Astrocyte of the cerebellum (primary cell): ENCODE measurements at places on chromosomes 6 and 20.

- DNase-seq: no peak
Measured at GRCh38 chr6:153503810-153504209, 372.7 kb upstream of the RGS17 start.

GRCh38 chr6:23953976-23954375, 172.0 kb upstream of the NRSN1 start:
- no peak for DNase-seq

DNA sequence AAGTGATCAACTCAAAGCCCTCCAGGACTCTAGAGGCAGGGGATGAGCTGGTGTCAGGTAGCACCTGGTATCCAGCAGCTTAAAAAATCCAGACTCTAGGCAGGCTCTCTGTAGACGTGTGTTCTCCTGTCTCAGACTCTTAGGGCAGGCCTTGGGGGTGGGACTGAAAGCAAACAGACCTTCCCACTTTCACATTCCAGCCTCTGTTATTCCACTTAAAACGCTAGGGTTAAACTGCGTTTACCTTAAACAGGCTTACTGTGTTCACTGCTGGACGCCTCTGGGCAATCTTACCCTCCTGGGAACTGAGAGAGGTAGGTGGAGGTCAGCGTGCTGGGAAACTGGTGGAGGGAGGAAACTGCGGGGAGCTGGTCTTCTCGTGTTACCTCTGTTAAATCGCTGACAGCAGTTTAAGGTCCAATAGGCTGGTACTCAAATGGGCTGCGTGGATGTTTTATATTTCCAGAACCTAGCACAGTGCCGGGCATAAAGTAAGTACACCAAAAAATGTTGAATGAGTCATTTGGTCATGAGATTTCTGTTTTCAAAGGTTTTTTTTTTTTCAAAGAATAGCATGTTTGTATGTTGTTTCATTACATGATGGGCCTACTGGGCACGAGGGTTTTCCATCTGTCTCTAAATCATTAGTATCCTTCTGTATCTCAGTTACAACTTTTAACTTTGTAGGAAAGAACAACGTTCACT, at the start of gene GCNT2:
Gene GCNT2, plus strand, starts transcription at position 248 of the 705 bp plus-strand sequence. CDS start 7,561 bp downstream, outside the sequence.
- DNase-seq: no peak

DNA sequence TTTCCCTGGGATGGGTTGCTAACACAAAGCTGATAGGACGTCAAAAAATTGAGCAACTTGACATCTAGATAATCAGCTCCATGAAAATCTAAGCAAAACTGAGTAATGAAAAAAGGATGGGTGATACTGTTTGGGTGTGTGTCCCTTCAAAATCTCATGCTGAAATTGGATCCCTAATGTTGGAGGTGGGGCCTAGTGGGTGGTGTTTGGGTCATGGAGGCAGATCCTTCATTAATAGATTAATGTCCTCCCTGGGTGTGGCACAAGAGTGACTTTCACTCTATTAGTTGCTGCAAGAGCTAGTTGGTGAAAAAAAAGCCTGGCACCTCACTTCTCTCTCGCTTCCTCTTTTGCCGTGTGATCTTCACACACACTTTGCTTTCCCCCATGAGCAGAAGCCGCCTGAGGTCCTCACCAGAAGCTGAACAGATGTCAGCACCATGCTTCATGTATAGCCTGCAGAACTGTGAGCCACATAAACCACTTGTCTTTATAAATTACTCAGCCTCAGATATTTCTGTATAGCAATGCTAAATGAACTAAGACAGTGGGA, 160.9 kb downstream of the FRK start:
- DNase-seq: no peak

DNA sequence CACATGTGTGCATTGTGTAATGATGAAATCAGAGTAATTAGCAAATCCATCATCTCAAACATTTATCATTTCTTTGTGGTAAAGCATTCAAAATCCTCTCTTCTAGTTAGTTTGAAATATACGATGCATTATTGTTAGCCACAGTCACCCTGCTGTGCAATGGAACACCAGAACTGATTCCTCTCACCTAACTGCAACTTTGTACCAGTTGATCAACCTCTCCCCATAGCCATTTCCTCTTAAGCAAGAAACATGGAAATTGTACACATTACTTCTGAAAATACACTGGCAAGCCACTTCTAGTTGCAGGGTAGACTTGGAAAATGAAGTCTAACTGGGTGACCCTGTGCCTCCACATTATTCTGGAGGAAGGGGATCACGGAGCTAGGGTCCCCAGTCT, 58.1 kb upstream of the ESR1 start:
- DNase-seq: no peak

DNA sequence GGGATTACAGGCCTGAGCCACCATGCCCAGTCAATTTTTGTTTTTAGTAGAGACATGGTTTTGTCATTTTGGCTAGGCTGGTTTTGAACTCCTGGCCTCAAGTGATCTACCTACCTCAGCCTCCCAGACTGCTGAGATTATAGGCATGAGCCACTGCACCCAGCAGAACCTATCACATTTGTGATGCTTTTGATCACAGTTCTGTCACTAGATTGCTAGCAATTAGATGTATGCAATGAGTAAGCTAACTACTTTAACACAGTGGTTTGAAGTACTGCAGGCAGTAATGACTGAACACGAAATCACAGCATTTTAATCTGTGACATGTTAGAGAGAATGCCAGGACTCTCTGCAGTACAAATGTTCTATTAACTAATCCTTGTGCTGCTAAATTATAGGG, 19.6 kb upstream of the SAMHD1 start:
- no peak for DNase-seq

DNA sequence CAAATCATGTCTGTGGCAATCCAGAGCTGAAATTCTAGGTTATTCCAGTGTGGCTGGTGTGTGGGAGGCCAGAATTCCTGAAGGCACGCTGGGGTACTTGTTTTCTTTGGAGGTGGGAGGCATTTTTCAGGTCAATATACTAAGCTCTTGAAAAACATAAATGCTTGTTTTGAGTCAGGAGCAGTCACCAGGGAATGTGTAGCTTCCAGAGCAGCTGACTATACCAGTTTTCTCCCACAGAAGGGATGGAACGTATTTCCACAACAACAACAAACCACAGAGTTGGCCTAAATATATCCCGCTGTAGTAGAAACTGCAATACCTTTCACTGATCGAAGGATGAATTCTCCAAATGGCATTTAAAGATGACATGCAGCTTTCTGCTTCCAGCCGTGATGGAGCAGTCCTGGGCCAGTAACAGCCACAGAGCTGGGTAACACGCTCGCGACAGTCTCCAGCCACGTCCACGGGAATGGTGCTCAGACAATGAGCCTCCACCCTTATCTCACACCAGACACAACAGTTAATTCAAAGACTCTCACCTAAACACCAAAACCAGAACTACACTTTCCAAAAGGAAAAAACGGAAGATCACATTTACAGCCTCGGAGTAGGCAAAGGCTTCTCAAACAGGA, 23.2 kb downstream of the CHRNA4 start:
- DNase-seq: peak; percentile 9

GRCh38 chr20:2706688-2707352, 14.2 kb downstream of the EBF4 start:
- no peak for DNase-seq

DNA sequence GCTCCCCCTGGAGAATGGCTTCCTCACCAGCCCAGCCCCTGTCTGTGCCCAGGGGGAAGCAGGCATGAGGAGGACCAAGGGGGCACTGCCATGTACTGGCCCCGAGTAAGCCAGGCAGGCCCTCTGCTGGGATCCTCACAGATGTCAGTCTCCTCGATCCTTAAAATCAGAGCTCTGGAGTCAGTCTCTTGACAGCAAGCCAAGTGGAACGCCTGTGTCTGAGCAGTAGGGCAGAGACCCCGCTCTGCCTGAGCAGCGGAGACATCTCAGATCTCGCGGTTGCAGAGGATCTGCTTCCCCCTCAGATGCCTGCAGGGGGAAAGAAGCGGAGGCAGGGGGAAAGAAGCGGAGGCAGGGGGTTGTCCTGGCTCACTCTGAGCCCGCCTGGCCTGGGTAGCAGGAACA, 92.6 kb downstream of the SNX5 start:
- DNase-seq: no peak

- DNase-seq: no peak
Measured at GRCh38 chr6:131782764-131783163, 25.1 kb upstream of the ENPP1 start.

GRCh38 chr6:143561105-143561704, 49.7 kb upstream of the FUCA2 start:
- DNase-seq: no peak

GRCh38 chr6:85948481-85948880, 305.8 kb upstream of the SYNCRIP start:
- DNase-seq: no peak

DNA sequence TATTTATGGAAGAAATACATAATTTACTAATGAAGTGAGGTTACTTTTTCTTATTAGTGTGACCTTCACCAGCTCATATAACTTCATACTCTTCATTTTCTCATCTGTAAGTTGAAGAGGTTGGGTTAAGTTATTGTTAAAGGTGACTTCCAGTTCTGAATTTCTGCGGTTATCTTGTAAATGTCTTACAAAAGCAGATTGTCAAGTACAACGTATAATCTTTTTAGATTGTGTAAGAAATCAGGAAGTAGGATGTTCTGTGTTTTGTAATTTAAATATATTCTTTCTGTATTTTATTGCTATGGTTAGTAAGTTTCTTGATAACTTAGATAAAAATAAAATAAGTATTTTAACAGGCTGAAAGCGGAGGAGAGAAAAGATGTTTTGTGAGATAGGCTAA, 12.0 kb downstream of the WTAP start:
- DNase-seq: no peak

DNA sequence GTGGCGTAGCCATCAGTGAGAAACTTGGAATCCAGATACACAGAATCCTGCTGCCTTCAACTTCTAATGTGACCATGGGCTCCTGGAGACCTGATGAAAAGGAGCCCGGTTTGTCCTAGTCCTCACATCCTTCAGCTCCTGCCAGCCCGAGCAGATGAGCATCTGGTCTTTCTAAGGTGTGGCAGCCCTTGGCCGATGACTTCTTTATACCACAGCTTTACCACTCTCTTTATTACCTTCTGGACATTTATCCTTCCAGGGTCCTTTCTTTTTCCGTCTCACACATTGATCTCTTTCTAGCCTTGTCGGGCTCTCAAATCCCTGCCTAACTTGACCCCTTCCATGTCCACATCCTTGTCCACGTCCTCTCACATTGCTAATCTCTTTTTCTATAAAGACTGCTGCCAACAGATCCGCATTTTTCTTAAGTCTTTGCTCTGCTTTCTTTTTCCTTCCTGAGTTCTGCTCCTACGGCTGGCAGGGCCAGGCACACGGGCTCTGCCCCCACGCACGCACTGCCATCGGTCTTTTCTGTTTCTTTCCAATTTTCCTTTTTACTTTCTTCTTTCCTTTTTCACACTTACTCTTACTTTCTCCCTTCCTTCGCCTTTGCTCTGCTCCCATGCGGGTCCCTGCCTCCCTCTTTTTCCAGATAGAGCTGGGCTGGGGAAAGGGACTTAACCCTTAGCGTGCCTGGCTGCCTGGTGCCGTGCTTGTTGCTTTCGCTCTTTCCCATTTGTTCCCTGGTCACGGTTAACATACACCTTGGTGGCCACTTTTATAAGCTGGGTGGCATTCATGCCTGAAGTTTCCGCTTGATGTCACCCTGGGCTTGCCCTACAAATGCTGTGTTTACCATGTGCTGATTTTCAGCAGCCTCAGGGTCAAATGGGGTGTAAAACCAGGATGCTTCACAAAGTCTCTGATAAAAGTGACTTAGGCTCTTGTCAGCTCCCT, 9.4 kb upstream of the GMPR start:
- DNase-seq: no peak

- no peak for DNase-seq
Measured at GRCh38 chr6:5108536-5109150, 23.5 kb downstream of the PPP1R3G start.

DNA sequence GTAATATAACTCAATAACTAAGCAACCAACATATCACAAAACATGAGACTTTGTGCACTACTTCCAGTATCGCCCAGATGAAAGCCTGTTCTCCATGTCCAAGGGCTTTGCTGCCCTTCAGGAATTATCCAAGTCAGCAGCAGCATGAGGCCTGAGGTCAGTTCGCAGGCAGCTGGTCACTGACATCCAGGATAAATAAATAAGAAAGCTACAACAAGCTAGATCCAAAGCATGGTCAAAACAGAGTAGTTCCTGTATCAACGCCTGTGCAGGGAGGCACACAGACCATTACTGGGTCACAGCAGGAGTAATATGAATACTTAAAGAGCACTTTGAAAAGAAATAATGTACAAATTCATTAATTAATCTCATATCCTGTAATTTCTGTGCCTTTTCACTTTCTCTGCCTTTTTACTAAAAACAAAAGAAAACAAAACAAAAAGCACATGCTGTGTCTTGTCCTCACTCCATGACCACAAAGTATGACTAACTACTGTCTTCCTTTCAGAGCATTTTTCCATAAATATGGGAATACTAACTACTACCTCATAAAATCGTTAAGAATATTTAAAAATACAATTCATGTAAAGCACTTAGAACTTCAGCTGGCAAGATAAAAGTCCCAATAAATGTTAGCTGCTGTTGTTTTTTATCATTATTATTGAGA, 374.9 kb upstream of the IRAK1BP1 start:
- DNase-seq: peak; percentile 50

DNA sequence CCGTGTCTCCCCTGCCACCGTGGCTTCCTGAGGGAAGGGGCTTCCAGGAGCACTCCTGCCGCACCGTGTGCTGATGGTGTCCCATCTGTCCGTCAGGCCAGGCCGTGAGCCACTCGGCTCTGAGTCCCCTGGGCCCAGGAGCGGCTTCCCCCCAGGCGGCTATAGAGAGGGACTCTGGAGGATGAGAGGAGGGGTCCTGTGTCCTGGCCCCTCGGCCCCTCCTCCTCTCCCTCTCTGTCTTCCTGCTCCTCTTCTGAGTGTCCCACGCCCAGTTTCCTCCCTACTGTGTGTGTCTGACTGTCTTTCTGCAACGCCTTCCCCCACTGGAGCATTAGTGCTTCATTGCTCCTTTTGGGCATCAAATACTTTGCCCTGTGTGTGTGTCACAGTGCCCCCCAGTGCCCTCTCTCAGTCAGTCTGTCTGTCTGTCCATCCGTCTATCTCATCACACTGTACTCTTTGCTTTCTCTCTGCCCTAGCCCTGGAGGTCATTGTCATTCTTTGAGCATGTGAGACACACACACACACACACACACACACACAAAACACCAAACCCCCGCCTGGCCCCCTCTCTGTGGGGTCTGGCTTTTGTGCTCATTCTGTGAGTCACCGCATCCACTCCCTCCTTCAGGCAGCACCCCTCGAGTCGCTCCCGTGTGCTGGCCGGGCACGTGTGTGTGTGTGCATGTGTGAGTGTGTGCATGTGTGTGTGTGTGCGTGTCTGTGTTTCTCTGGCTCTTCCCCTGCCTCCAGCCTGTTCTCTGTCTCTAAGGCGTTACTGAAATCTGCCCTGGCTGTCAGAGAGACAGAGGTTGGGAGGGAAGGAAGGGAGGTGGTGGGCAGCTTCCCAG, 71.9 kb downstream of the SRC start:
- DNase-seq: no peak

DNA sequence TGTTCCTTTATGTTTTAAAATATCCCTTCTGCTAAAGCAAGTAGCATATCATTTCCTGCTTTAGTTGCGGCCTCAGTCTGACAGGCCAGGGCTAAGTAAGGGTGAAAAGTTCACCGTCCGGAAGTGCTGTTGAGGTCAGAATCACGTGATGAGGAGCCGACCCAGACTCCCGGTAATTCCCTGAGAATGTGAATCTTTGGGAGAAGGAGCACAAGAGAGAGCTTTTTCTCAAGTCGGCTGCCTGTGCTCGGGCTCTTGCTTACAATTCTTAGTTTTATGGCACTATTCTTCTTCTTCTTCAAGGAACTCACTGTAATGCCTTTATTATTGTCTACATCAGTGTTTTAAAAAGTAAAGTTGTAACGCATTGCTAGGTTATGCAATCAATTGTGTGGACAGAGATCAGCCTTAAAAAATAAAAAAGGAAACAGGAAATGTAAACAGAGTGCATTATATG, 309.3 kb downstream of the PRL start:
- peak; percentile 55 for DNase-seq
